Activated T-helper 1 cell treated with anti-CD3 and anti-CD28 coated beads, Interleukin-2, amount 50 U/mL, for 16 hours (primary cell): ENCODE measurements at places on chromosomes 4 and X.

DNA sequence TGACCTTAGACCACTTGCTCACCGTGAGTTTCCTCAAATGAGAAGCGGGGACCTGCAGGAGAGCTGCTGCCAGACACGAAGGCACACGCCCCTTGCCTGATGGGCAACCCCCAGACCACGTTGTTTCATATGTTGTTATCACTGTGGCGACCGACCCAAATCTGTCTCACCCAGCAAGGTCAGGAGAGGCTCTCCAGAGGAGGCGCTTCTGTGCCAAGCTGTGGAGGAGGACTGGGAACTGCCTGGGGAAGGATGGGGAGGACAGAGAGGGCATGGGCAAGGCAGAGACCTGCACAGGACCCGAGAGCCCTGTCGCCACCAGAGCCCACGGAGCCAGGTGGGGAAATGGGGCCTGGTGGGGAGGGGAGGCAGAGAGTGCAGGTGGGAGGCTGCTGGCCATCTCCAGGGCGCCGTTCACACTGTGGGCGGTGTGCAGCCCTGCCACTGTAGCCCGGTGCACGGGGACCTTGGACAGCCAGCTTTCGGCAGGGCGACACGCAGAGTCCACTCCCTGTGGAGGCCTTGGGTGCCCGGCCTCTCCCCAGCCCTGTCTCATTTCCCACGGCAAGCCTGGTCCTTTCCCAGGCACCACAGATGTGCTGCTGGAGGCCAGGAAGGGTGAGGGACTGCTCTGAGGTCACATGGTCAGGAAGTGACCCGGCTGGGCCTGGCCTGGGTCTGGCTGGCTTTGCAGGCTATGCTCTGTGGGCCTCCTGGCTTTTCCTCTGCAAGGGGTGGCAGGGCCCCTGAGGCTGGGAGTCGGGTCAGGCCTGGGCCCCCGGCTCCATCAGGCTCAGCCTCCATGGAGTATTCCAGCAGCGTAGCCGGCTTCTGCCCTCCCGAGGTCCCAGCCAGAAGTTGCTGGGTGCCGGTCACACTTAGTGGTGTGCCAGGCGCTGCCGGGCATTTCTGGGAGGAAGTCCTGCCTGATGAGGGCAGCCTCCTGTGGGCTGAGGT lies 3.2 kb downstream of the HTRA3 start:
- no peak for DNase-seq

DNA sequence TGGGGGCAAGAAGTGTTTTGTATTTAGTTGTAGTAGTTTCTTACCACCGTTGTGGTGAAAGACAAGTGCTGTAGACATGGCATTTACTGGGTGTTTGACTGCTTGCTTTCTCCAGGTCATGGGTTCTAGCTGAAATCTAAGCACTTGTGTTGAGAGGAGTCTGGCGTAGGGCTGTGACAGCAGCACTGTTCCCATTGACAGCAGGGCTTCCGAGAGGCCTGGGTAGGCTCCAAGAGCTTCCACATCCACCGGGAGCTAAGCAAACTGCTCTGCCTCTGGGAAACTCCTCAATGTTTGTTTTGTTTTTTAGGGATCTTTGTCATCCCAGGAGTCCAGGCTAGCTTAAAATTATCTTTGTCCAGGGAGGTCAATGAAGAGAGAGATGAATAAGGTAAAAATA lies 44.3 kb downstream of the BMPR1B start:
- DNase-seq: no peak

DNA sequence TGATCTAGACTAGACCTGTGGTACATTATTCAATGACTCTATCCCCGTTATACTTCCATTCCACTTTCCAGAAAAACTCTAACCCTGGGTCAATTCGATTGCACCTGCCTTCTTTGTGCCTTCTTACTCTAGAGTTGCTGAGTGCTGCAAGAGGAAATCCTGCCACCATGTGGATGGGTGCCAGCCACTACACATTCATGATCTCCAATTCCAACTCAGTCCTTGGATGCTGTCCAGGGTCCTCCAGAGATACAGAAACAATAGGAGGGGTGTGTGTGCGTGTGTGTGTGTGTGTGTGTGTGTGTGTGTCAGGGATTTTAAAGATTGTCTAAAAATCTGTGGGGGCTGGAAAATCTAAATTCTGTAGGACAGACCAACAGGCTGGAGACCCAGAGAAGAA lies 42.9 kb upstream of the INTS6L start:
- no peak for DNase-seq

- DNase-seq: no peak
These were observed 10.0 kb downstream of the SAT1 start for GRCh38 chrX:23792861-23793553.

DNA sequence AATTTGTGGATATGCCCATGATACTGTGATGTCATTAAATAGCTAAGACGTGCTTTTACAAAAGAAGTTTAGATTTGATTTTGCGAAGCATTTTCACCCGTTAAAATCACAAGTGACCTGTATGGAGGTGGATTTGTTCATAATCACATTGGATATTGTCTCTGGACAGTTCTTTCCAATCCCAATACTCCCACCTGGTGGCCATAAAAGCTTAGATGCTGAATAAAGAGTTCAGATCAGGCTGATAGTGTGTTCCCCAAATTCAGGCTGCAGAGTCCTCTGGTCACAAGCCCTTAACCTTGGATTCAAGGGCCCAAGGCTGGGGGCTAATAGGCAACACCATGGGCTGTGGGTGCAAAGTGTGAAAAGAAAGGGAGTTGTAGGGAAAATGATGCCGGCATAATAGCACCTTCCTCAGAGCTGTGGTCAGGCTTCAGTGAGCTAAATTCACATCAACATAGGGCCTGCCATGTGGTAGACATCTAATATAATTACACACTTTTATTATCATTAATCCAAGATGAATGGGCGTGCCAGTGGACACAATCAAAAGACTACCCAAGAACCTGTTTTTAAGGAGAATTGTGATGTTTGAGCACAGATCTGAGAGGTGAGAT lies 28.1 kb downstream of the SMIM43 start:
- no peak for DNase-seq

- DNase-seq: no peak
These were observed 221.7 kb downstream of the ARHGAP24 start for GRCh38 chr4:85696661-85697060.

GRCh38 chr4:124948976-124949597 lies 236.6 kb upstream of the ANKRD50 start:
- no peak for DNase-seq

GRCh38 chrX:370244-370962 lies 16.3 kb downstream of the PPP2R3B start:
- no peak for DNase-seq

GRCh38 chrX:12617241-12617640 lies 174.0 kb upstream of the PRPS2 start:
- DNase-seq: no peak

DNA sequence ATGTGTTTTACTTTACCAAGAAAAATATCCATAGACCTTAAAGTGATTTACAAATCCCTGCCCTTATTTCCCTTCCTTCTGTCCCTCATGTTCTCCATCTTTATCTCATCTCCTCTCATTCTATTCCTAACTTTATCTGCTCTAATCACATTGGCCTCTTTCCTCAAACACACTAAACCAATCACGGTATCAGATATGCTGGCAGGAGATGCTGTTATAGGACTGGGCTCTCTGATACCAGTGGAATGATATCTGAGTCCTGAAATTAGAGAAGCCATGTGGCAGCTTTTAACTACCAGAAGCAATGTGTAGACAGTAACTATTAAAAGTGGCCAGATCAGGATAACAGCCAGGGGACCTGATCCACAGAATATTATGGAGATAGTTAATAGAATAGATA lies 49.9 kb upstream of the GIMD1 start:
- DNase-seq: no peak

- no peak for DNase-seq
These were observed 5.7 kb upstream of the MSANTD1 start for GRCh38 chr4:3243136-3243780.

DNA sequence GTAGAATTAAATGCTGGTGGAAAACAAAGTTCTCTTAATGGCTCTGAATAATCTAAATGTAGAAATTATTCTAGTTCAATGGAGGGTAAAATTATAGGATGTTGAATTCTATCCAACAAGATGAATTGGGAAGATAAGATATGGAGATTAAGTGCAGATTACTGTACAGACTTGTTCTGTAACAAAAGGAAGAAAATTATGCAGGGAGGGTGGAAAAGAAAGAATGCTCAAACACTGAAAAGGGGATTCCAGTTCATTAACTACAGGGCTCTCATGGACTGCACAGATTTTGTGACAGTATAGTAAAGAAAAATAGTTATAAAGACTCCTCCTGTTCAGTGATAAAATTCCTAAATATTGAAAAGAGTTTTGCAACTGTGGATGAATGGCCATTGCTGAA lies 1794.0 kb upstream of the PCDH7 start:
- DNase-seq: no peak

- no peak for DNase-seq
These were observed 136.7 kb upstream of the POF1B start for GRCh38 chrX:85516131-85516530.

GRCh38 chr4:47551682-47552081 lies 66.6 kb downstream of the ATP10D start:
- no peak for DNase-seq

GRCh38 chrX:130211415-130212186 lies 39.8 kb downstream of the RAB33A start:
- no peak for DNase-seq

- DNase-seq: no peak
These were observed 26.5 kb upstream of the CYBB start for GRCh38 chrX:37753384-37753783.

DNA sequence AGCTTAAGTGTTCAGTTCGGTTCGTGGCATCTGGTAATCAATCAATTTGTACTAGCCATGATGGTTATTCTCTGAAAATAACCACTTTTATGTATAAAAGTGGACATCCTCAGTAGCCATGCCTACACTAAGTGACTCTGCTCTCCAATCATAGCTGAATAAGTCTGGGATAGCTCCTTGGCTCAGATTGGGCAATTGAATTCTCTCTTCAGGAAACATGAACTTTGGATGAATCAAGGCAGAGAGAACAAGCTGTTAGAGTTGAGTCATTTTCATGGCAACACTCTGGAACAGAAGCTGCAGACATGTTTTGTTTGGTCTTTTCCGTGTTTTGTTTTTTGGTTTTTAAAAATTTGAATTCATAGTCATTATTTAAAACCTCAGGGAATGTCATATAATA lies 66.8 kb upstream of the TMEM164 start:
- no peak for DNase-seq

DNA sequence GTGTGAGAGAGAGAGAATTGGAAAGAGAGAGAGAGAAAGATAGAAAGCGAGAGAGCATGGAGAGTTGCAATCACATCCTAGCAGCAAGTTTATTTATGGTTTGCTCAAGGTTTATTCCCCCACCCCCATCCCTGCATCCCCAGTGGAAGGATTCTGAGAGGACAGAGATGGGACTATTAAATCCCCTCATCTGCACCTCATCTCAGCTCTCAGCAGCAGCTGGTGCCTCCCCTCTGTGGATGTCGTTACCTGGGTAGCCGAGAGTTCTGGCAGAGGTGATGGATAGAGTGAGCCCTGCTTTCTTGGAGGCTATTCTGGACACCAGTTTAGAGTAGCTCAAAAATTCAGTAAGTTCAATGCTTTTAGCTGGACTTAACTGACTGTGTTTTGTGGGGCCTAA lies 132.0 kb upstream of the RAI2 start:
- DNase-seq: no peak

DNA sequence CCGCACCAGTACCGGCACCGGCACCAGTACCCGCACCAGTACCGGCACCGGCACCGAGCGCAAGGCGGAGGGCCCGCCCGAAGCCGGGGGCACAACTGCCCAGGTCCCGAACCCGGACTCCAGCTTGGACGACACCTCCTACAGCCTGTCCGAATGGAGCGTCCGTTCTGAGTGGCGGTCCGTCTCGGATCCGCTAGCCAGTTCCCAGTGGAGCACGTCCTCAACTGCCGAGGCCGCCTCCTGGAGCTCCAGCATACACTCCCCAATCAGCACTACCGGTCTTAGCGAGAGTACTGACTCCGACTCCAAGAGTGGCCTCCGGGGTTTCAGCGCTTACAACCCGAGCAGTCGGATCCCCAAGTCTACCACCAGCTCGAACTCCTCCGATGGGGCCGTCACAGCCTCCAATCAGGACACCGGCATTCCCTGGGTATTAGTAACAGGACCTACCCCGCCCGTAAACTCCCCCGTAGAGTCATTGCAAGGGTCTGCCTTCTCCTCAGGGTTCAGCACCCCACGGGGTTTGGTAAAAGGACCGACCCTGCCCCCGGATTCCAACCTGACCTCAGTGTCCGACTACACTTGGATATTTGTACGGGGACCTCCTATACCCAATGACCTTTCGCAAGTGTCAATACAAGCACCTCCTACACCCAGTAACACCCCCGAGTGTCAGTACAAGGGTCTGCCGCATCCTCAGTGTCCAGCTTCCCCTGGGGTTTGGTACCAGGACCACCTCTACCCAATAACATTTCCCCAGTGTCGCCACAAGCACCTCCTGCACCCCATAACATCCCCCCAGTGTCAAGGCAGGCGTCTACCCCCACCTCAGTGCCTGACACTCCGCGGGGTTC lies 721 bp upstream of the MAOA start:
- peak; percentile 0 for DNase-seq

- no peak for DNase-seq
These were observed 34.9 kb upstream of the IL1RAPL1 start for GRCh38 chrX:28552322-28552721.

DNA sequence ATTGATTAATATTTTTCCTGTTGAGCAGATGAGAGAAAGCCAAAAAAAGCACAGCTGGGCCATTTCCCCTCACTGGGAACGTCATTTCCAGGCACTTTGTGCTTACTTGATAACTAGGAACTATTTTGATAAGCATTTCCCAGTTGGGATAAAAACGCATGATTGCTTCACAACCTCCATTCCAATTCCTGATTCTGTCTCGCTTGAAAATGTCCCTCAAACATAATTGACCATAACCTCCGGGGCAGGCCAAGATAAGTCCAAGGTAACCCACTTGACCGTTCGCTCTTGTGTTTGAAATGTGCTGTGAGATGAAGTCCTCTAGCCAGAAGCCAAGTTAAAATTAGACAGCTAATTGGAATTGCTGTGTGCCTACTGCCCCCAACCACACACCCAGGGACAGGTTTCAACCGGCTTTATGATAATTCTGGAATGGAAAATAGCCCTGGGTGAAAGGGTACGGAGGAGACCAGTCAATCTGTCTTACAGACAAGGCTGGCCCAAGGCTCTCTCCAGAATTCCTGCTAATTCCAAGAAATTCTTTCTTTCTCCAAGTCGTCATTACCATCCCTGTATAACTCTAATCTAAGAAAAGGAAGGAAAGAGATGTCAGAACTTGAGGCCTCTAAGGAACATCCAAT lies 137.1 kb downstream of the MID1 start:
- no peak for DNase-seq

DNA sequence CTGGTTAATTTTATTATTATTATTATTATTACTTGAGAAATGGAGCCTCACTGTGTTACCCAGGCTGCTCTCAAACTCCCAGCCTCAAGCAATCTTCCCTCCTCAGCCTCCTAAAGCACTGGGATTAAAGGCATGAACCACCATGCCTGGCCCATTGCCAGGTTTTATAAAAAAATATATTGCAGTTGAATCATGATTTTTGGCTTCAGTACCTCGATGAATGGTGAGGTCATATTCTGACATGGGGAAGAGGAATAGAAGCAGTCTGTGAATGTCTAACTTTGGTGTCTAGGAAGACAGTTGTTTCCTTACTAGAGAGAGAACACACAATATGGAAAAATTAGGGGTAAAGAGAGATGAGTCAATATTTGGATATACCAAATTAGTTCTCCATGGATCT lies 32.0 kb downstream of the CCSER1 start:
- no peak for DNase-seq

- no peak for DNase-seq
These were observed 71.9 kb downstream of the MAGEB17 start for GRCh38 chrX:16239211-16239610.
